Non-pigmented ciliary epithelial cell (primary cell): ENCODE measurements at places on chromosomes 13 and 19.

DNA sequence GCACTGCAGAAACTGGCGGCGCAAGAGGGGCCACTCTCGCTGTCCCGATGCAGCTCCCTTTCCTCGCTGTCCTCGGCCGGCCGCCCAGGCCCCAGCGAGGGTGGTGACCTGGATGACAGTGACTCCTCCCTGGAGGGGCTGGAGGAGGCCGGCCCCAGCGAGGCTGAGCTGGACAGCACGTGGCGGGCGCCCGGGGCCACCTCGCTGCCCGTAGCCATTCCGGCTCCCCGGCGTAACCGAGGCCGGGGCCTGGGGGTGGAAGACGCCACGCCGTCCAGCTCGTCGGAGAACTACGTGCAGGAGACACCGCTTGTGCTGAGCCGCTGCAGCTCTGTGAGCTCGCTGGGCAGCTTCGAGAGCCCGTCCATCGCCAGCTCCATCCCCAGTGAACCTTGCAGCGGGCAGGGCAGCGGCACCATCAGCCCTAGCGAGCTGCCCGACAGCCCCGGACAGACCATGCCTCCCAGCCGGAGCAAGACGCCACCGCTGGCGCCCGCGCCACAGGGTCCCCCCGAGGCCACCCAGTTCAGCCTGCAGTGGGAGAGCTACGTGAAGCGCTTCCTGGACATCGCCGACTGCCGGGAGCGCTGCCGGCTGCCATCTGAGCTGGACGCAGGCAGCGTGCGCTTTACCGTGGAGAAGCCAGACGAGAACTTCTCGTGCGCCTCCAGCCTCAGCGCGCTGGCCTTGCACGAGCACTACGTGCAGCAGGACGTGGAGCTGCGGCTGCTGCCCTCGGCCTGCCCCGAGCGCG lies 12.4 kb downstream of the C19orf25 start:
- DNase-seq: no peak

DNA sequence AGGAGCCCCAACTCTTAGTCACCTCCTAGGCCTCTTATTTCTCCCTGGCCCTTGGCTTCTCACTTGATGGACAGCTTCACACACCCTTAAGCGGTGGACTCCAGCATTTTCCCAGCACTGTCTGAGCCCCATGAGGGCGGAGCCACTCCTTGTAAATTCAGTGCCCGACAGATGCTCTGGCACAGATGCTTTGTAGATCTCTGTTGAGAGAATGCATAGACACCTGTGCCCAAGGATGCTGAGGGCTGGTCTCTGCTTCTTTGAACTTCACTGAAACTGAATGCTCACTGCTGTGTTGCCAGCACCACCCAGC lies 3.3 kb downstream of the SYCN start:
- no peak for DNase-seq

DNA sequence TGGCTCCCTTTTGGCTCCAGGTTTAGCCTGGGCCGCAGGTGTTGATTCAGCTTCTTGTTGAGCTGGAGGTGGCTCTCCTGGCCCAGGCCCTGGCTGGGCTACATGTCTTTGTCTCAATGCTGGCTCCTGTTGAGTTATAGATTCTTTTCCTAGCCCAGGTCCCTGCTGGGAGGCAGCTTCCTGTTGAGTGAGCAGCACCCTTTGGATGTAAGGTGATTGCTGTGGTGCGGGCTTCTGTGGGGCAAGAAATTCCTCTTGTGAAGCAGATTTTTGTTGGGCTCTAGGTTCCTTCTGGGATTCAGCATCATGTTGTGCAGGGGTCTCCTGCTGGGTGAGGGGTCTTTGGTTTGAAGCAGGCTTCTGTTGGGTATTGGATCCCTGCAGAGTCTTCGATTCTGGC lies 545 bp downstream of the LIPE start:
- DNase-seq: no peak

DNA sequence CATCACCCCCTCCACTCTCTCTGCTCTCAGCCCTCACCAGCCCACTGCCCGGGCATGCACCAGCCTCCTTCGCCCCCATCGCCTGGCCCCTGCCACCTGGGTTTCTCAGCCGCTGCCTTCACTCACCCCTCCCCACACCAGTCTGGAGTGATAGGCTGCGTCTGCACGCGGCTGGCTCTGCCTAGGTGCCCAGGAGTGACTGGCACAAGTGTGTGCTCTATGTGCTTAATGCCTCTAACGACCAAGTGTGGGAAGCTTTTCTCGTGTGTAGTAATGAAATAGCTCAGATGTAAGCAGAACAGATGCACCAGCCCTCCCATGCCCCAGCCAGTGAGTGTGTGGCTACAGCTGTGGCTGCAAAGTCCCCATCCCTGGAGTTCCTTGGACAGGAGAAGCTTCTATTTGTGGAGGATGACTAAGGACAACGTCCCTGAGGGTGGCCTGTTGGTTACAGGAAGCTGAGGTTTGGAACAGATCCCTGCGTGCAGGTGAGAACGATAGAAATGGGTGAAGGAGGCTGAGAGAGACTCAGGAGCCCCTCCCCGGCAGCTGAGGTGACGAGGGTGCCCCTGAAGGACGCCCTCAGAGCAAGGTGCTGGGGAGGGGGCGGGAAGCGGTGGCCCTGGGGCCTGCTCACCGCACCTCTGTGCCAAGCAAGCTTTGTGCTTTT lies 35.6 kb downstream of the ATP11A start:
- no peak for DNase-seq

DNA sequence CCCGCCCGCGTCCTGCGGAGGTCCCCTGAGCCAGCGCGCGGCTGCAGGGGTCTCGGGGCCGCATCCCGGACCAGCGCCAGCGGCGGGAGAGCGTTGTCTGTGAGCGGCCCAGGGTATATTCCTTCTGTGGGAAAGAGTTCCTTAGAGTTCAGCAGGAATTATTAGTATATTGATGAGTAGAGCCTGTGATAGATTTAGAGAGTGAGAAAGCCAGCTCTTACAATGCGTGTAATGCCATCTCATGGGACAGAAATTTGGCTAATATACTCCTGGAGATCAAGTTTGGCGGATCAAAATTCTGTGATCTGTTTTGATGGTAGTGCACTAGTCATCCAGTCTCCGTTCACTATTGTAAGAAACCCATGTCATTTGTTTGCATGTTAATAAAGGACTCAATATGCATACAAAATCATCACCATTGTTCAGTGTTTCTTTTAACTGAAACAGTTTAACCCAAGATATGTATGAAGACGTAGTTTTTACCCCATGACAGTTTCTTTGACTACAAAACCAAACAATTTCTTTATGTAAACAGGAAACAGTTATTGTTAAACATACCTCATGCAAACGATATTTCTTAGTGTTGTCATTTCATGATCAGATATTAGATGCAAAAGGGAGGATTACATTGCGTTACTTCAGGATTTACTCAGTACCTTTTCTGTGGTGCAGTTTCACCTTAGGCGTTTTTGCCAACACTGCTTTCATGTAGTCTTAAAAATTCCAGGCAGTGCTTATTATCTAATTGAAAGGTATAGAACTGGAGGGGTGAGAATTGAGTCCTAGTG lies 9.9 kb downstream of the TNFRSF19 start:
- no peak for DNase-seq

DNA sequence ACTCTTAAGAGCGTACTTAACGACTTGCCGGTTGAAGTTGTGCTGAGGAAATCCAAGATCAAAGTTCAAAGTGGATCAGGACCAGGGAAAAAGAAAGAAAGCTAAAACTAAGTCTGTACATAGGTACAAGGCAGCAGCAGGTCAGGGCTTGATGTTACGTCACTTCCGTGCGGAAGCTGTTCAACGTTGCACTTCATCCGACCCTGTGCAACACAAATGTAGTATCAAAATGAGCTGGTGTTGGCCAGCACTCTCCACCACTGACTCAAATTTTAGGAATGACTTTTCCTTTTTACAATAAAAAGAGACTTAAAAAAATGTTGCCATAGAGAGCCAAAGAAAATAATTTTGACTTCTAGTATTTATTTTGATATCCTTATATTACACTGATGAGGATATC lies 1315.4 kb downstream of the EFNB2 start:
- DNase-seq: no peak

DNA sequence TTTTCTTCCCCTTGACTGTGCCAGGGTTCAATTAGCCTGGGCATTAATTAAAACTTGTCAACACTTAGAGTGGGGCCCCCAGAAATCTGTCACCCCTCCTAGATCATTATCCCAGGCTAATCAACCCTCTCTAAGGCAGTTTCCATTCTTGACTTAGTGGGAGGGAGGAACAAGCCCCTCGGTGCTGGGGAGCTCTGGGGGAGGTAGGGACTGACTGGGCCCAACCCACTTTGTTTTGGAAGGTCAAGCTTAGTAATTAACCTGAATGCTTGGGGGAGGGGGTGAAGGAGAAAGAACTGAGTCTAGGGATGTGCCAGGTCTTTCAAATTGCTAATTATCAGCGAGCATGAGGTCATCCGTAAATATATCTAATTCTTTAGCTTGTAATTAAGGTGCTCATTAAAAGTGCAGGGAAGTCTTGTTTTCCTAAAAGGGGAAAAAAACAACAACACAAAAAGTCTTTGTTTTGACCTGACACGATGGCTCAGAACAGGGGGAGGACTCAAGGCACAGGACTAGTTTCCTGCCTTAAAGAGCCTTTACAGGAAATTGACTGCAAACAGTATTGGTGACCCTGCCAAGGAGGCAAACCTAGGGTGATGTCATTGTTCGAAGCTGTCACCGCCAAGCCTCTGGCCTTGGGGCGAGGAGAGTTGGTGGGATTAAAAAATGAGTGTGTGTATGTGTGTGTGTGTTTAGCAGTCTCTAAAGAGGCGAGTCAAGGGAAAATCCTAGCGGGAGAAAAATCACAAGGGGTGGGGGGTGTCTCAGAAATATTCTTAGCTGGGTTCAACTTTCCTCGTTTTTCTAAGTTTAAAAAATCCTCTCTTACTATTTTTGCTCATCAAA lies 19.4 kb downstream of the ACTN4 start:
- no peak for DNase-seq
